Naive thymus-derived CD8-positive, alpha-beta T cell (primary cell): ENCODE measurements at places on chromosomes 16 and 17. TPM values are rescaled to one million over a fixed set of nuclear protein-coding genes. Genes with fewer than 3 reads are reported as not detected.

GRCh38 chr17:7109461-7110322 lies 4.9 kb downstream of the ASGR2 start:
- DNase-seq, result no peak

DNA sequence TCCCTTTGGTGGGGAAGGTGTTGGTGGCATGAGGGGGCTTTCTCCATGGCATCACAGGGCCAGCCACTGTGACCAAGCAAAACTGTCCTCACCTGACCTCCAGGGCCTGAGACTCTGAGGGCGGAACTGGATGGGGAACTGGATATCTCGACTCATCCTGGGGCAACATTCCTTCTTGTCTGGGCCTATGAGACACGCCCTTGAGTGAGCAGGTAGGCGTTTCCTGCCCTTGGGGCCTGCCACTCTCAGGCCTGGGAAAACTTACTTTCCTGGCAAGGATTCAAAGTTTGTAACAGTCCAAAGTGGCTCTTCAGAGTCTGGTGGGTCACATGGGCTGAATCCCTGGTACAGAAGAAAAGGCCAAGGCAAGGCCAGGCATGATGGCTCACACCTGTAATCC lies 9.6 kb downstream of the MT1X start:
- no peak for DNase-seq

DNA sequence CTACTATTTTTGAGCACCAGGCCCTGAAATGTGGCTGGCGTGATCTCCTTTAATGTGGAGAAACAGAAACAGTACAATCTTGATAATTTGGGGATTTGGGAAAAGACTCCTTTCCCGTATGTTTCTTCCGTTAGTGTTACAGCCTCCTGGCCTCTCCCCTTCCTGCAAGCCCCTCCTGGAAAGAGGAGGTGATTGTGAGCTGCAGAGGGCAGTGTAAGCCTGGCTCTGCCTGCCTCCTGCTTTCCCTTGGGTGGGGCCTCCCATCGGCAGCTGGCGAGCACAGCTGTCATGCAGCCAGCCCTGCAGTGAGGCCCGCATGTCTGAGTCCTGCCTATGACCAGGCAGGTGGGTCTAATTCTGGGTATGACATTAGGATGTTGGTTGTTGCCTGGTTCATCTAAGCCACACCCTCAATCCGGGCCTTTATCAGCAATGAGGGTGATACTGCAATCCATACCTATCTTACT lies 48.7 kb upstream of the WSB1 start:
- peak; percentile 11 for DNase-seq

The ATXN2L gene
- polyA plus RNA-seq, result 19.5 TPM

The GRAPL gene
- 0.44 TPM for polyA plus RNA-seq
